T-helper 1 cell (primary cell): ENCODE measurements at places on chromosomes 2 and 18.

- no peak for DNase-seq
Measured at GRCh38 chr2:164599954-164600589, 21.2 kb downstream of the GRB14 start.

- no peak for DNase-seq
Measured at GRCh38 chr2:64644458-64645382, 9.0 kb downstream of the SERTAD2 start.

DNA sequence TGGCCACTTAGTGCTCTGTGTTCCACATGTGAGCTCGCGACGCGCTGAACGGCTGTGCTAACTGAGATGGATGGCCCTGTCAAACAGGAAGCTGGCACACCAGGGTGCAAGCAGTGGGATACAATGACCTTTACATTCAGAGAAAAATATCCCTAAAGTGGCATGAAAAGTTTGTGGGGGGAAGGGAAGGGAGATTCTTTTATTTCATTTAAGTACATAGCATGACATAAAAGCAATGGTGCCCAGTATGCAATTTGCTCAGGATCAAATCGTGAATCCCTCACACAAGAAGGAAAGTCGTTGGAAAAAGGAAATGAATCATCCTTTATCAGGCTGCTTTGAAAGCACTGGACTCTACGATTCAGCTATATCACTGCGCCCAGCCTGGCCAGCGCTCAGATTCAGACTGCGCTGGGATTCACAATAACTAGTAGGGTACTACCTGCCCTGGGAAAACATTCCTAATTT lies 26.0 kb downstream of the SATB2 start:
- DNase-seq, result no peak

GRCh38 chr2:192546565-192546964 lies 351.8 kb upstream of the TMEFF2 start:
- no peak for DNase-seq

GRCh38 chr2:208356846-208357574 lies 49.6 kb upstream of the PTH2R start:
- no peak for DNase-seq

GRCh38 chr18:30094556-30094955 lies 948.0 kb downstream of the DSC3 start:
- DNase-seq, result no peak

GRCh38 chr2:45004562-45005191 lies 4.6 kb downstream of the SIX2 start:
- DNase-seq, result no peak

- no peak for DNase-seq
Measured at GRCh38 chr2:143442193-143442592, 313.0 kb downstream of the ARHGAP15 start.

DNA sequence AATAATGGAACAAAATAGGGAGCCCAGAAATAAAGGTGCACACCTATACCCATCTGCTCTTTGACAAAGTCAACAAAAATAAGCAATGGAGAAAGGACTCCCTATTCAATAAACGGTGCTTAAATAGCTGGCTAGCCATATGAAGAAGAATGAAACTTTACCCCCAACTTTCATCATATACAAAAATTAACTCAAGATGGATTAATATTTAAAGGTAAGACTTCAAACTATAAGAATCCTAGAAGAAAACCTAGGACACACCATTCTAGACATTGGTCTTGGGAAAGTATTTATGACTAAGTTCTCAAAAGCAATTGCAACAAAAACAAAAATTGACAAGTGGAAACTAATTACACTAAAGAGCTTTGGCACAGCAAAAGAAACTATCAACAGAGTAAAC lies 139.1 kb downstream of the DNAH7 start:
- no peak for DNase-seq

DNA sequence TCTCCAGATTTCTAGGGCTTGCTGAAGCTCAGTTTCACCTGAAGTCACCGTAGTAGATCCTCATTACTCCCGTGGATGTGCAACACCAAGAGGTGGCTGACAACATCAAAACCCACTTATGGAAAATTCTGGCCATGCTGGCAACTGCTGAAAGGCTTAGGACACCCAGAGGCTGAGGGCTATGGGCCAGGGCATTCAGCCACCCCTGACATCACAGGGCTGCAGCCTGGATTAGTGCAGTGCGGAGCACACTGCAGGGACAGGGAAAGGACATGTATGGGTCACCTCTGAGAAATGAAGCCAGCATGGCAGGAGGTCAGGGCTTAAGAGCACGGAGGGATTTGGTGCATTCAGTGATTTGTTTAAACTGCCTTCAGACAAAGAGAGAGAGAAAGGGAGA lies 300.6 kb downstream of the TDRD15 start:
- no peak for DNase-seq

DNA sequence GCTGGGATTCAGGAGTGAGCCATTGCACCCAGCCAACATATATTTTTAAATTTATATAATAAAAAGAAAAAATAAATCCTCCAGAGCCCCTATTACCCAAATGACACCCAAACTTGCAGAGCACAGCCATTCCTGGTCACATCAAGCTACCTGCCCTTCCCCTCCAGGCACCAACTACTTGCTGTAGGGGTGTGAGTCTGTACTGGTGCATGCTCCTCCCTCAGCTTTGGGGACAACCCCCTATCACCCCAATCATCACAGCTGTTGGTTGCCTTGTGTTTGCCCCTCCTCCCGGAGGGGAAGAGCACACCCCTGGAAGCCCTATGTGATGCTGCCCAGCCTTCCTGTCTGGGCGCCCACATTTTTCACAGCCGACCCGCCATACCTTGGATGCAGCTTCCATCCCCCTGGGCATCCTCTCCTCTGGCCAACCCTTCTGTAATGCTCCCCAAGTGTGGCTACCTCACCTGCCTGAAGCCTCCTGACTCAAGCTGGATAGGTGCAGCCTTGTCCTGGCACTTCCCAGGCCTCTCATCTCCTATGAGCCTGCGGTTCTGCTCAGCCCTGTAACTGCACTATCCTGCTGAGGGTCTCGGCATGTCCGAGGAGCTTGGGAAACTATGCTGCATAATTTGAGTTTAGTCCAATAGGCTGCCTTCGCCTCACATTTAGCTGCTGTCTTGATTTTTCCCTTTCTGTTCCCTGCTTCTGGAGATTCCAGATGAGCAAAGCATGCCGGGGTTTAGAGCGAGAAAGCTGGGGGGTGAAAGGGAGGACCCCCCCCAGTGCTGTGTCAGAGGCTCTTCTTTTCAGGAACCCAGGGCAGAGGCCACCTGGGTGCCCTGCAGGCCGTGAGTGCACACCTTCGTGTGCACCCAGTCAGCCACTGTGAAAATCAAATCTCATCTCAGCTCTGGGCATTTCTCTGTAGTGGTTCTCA lies 27.2 kb downstream of the CHST10 start:
- no peak for DNase-seq

- DNase-seq, result no peak
Measured at GRCh38 chr2:171492664-171493063, 29.6 kb upstream of the CYBRD1 start.

- no peak for DNase-seq
Measured at GRCh38 chr2:166148500-166149400, 20.9 kb upstream of the SCN1A start.

GRCh38 chr2:226086190-226086589 lies 686.7 kb downstream of the NYAP2 start:
- no peak for DNase-seq

DNA sequence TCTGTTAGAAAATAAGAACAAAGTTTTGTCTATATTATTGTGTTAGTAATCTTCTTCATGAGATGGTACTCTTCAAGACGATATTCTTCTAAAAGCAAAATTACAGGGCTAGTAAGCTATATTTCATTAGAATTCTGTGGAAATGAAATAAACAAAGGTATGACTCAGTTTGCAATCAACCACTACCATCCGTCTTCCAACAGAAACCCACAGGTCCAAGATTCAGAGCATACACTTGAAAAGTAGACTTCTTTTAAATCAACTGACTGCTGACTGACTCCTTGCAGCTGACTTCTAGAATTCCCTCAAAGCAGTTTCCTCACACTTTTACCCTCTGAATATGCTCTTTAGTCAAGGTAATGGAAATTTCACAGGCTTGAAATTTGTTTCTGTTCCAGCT lies 193.7 kb downstream of the GCA start:
- no peak for DNase-seq

GRCh38 chr2:210215120-210215519 lies 10.1 kb downstream of the ACADL start:
- no peak for DNase-seq

DNA sequence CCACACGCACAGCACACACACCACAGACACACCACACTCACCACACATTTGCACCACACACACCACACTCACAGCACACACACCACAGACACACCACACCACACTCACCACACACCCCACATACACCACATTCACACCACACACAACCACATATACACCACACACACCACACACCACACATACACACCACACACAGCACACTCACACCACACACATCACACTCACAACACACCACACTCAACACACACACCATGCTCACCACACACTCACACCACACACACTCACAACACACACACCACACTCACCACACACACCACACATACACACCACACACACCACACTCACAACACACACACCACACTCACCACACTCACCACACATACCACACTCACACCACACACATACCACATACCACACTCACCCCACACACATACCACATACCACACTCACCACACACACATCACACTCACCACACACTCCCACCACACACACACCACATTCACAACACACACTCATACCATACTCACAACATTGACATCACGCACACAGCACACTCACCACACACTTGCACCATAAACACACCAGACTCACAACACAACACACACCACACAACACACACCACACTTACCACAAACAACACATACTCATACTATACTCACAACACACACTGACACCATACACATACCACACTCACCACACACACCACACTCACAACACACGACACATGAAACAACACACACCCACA lies 60.0 kb downstream of the SDC1 start:
- DNase-seq, result peak; percentile 8

DNA sequence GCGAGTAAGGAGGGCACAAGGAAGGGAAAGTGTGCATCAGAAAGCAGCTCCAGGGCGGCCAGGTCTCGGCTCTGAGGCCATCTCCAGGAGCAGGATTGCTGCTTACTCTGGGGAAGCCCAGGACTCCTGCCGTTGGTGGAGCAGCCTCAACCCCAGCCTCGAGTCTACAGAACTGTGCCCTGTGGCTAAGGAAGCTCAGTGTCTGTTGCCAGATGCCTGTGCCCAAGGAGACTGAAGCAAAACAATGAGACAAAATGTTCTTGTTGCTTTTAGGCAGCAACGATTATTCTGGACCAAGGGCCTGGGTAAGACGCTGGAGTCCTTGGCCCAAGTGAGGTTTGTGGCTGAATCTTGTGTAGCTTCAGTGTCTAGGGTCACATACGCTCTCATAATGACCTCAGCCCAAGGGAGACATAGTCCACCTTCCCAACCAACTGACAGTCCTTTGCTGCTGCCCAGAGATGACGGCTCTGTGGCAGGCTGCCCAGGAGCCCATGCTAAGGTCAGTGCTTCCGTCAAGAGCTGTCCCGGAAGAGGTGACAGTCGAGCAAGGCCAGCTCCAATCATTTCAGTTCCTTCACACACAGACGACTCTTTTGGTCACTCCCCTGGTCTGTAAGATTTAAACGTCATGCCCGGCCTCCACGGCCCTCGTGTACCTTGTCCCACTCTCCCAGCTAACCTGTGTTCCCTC lies 223.8 kb downstream of the TTC32 start:
- no peak for DNase-seq

DNA sequence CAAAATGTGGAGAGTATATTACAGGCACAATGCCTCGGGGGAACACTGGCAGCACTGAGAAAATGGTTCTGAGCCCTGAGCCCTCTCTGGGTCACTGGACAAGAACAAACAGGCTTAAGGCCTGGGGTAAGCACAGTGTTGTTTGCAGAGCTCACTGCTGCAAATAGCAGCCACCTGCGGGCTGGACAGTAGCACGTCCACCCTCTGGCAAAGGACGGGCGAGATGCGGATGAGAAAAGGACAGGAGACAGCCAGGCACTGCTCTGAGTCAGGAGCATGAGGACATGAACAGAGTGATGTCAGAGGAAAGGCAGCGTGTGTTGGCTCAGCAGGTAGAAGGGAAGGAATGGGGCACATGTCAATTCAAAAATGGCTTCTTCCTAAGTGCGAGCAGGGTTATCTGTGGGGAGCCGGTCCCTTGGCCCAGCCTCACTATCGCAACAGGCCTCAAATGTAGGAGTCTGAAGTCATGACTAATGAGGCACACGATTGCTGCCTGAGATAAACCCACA lies 25.9 kb upstream of the NEB start:
- no peak for DNase-seq

DNA sequence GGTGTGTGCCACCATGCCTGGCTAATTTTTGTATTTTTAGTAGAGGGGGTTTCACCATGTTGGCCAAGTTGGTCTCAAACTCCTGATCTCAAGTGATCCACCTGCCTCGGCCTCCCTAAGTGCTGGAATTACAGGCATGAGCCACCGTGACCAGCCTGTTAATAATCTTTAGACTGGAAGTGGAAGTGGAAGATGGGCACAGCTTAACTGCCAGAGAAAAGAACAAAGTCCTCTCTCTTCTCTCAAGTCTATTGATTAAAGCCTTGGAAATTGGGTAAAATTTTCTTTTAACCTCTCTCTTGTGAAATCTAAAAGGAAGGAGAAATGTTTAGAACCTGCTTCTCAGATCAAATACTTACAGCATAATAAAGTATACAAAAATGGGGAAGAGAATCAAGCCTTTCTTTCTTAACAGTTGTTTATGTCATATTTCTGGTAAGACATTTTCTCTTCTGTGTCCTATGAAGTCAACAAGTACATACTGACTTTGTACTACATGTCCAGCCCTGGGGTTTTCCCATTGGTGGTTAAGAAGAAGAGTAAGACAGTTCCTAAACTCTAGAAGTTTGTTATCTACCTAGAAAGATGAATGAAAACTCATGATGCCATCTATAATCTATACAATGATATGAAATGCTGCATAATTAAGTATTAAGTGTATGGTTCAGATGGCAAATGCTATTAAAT lies 4.6 kb downstream of the TMEM169 start:
- DNase-seq, result no peak

- DNase-seq, result peak; percentile 12
Measured at GRCh38 chr2:171522052-171522787, at the start of gene CYBRD1. Gene CYBRD1 (plus strand): TSS chr2:171522474. CDS start chr2:171522546, 72 bp downstream.

GRCh38 chr2:23988371-23988770 lies 21.5 kb upstream of the MFSD2B start:
- no peak for DNase-seq

GRCh38 chr18:77003316-77003715 lies 129.3 kb downstream of the MBP start:
- DNase-seq, result no peak
